ENCODE measurements at places on chromosomes 13 and 19.
A peak's percentile ranks its signal among the peaks of the same experiment; 100 is the strongest.

DNA sequence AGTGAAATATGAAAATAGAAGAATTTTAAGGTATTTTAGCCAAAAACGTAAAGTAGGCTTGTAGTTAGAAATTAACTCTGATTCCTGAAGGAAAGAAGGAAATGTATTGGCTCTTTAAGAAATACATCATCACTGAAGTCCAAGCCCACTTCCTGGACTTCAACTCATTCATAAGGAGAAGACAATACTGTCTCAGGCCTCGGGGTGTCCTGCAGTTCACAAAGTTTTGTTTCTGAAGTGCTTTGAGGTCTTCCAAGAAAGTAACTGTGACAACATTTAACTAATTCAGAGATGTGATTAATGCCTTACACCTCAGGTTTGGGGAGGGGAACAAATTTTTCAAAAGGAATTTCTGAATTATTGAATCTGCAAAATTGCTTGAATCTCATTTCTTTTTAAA is 65.8 kb upstream of the STARD13 start:
- peak; percentile 25 for DNase-seq

- no peak for DNase-seq
These were observed 1.8 kb downstream of the CCDC122 start for GRCh38 chr13:43877766-43878165.

GRCh38 chr13:59337070-59337469 is 826.7 kb downstream of the DIAPH3 start:
- no peak for DNase-seq

- DNase-seq = no peak
These were observed 58.0 kb downstream of the TGDS start for GRCh38 chr13:94537740-94538630.

- DNase-seq = no peak
These were observed 1.5 kb upstream of the RGCC start for GRCh38 chr13:41455725-41456419.

- DNase-seq = peak; percentile 85
These were observed 134.4 kb upstream of the TSC22D1 start for GRCh38 chr13:44710576-44710975.

DNA sequence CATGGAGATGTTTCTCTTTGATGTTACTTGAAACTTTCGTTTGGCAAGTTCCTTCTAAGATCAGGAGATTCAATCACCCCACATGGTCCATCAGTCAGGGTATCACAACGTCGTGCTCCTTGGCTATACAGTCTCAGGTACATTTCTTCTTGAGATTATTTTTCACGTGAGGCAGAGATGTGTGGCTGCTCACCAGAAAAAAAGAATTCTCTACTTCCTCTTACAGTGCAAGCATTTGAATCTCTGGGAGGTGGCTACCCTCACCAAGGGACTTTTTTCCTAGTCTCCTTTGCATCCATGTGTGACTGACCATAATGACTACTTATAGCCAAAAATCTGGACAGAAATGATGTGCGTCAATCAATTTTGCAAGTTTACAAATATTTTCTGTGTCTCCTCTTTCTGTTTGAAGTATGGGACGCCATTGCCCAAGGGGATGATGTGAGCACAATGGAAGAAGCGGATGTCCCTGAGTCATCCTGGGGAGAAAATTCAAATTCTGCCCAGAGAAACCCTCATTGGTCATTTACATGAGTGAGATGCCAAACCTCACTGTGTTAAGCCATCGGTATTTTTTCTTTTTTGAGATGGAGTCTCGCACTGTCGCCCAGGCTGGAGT is 8.6 kb upstream of the LAIR2 start:
- DNase-seq = no peak

DNA sequence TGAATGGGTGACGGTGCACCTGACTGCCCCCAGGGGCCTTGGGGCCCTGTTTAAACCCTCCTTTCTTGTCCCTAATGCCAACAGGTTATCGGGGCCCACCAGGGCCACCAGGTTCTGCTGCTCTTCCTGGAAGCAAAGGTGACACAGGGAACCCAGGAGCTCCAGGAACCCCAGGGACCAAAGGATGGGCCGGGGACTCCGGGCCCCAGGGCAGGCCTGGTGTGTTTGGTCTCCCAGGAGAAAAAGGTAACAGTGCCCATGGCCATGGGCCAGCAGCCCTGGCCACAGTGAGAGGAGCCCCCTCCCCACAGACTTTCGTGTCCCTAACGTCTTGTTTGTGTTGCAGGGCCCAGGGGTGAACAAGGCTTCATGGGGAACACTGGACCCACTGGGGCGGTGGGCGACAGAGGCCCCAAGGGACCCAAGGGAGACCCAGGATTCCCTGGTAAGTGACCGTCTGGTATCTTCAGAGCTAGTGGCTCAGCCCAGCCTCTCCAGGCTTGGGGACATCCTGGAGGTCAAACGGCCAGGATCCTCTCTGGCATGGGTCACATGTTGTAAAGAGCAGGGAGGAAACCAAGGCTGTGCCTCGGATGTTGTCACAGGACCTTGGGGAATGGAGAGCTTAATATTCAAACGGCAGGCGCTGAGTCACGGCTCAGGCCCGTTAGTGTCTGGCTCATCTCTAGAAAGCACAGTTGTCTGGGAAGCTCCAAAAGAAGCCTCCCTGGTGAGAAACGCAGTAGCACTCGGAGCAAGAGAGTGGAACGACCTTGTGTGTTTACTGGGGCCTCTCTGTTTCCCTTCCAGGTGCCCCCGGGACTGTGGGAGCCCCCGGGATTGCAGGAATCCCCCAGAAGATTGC is 58.3 kb downstream of the RAB20 start:
- DNase-seq = no peak

DNA sequence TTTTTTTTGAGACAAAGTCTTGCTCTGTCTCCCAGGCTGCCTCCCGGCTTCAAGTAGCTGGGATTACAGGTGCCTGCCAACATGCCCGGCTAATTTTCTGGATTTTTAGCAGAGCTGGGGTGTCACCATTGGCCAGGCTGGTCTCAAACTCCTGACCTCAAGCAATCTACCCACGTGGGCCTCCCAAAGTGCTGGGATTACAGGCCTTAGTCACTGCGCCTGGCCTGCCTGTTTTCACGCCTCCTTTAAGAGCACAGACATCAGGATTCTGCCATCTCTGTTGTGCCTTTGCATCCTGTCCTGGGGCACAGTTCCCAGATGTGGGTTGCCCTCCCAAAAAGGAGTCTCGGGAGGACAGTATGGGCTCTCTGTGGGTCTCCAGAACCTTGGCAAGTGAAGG is 2.5 kb upstream of the PRAM1 start:
- no peak for DNase-seq

DNA sequence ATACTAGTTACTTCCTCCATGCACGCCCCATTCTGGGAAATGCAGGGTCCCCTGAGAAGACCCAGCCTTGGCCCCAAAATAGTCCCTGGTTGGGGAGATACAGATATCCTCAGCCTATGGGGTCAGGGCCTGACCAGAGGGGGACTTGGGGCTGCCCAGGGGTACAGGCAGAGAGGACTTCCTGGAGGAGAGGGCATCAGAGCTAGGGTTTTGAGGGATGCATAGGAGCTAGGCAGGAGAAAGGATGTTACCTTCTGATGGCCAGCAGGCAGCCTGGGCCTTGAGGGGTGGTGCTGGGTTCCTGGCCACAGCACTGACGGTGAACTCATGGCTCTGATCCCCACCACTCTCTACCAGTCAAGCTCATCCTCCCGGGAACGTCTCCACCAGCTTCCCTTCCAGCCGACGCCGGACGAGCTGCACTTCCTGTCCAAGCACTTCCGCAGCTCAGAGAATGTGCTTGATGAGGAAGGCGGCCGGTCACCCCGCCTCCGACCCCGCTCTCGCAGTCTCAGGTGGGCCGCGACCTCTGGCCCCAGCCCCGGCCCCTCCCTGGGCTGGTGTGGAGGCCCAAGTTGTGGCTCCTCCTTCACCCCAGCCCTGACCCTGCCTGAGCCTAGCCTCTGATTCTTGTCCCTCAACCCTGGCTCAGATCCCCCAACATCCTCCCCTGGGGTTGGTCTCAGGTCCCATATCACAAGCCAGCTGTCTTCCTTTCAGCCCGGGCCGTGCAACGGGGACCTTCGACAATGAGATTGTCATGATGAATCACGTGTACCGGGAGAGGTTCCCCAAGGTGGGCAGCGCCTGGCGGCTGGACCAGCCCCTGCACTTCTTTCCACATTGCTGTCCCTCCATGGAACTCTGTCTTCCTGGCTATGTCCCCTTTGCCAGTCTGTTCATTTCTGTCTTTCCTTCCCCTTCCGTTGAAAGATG is 25.6 kb downstream of the MAST3 start:
- no peak for DNase-seq
